CD4-positive, alpha-beta T cell treated with Interleukin-15 for 4 hours (primary cell): ENCODE measurements at places on chromosomes 2 and 18.

DNA sequence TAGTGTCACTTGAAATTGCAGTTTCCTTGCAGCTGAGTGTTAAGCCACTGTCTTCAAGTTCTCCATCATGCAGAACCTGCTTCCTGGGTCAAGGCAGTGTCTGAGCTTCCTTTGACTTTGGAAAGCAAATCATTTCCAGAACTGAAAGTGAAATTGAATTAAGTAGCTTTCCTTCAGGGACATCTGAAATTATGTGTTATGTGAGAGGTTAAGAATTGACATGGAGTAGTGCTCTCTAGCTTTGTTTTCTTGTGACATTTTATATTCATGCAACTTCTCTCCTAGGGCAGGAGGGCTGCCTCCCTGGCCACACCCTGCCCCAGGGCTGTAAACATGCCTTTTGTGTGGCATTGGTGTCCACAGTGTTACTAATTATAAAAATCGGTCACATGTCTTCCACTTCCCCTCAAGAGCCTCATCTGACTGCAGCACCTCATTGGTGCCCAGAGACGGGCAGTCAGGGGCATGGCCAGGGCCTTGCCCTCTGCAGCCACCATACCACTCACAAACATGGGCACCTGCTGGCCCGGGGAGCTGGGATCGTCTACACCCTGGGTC, 14.4 kb downstream of the RAB12 start:
- DNase-seq: no peak

GRCh38 chr18:12281861-12282260, 26.2 kb upstream of the TUBB6 start:
- DNase-seq: no peak

- DNase-seq: no peak
These were observed 43.5 kb upstream of the TMEM131 start for GRCh38 chr2:98039085-98039756.

DNA sequence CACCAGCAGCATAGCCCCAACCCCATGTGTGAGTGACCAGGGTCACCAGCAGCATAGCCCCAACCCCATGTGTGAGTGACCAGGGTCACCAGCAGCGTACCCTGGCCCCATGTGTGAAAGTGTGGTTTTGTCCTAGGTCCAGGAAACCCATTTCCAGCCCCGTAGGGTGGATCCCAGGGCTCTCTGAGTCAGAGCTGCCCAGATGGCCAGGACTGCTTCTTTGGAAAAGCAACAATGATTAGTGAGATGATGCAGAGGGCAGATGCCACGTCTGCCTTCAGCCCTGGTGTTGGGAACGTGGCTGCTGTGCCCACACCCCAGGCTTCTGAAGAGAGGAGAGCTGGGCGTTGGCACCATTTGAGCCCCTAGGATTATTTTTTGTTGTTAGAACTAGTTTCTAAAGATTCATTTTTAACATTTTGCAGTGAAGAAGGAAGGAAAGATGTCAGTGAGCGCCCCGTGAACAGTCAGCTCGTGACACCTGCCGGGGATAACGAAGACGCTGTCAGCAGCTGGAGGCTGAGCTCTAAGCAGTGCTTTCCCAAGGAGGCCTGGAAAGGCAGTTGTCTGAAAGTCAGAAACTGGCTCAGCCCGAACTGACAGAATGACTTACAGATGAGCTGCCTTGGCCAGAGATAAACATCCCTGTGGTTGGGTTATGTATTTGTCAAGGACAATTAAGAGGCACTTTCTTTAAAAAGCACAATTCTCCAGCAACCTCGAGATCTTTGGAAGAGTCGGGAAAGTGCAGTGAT, 32.1 kb upstream of the KCNG2 start:
- no peak for DNase-seq

DNA sequence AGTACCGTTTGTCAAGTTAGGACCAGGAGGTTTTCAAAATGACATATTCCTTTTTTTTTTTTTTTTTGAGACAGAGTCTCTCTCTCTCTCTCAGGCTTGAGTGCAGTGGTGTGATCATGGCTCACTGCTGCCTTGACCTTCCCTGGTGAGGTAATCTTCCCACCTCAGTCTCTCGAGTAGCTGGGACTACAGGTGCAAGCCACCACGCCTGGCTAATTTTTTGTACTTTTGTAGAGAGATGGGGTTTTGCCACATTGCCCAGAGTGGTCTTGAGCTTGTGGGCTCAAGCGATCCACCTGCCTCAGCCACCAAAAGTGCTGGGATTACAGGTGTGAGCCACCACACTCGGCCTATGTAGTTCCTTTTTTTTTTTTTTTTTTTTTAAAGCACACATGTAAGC, 127.9 kb upstream of the SEC11C start:
- DNase-seq: no peak

GRCh38 chr2:10720947-10721395, 459 bp upstream of the ATP6V1C2 start:
- DNase-seq: no peak

GRCh38 chr2:9103663-9104277, 100.3 kb upstream of the MBOAT2 start:
- no peak for DNase-seq

- no peak for DNase-seq
These were observed 102.9 kb downstream of the CLIP4 start for GRCh38 chr2:29218071-29218470.

DNA sequence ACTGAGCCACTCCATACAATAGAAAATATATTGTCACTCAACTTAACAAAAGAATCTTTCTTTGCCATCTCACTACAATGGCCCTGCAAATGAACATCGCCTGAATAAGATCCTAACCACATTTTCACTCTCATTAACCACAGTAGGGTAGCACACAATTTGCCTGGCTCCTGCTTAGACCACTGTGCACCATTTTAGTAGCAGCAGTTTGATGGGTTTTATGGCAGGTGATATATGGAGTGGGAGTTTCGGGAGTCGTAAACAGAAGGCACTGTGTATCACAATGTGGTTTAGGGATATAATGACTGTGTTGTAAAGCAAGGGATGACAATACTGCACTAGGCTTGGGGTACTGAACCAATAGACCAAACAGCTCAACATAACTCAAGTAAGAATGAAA, 617.4 kb downstream of the BCL11A start:
- DNase-seq: no peak

DNA sequence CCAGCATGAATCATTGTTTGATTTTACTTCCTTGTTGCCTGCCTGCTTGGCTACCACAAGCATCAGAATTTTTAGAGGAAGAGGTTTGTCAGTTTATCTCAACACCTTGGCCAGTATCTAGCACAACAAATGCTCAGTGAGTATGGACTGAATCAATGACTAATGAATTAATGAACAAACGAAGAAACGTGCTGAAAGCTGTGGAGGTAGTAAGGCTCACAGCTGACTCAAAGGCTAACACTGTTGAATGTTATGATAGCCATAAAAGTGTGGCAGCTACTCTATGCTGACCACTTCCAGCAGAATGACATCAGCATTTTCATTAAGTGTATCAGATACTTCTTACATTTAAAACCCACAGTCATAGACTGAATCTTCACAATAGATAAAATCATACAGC, 543.4 kb downstream of the IRS1 start:
- no peak for DNase-seq

GRCh38 chr18:9531791-9532410, 56.6 kb downstream of the RALBP1 start:
- no peak for DNase-seq

- DNase-seq: no peak
These were observed 56.6 kb downstream of the RPL37A start for GRCh38 chr2:216555274-216555673.

DNA sequence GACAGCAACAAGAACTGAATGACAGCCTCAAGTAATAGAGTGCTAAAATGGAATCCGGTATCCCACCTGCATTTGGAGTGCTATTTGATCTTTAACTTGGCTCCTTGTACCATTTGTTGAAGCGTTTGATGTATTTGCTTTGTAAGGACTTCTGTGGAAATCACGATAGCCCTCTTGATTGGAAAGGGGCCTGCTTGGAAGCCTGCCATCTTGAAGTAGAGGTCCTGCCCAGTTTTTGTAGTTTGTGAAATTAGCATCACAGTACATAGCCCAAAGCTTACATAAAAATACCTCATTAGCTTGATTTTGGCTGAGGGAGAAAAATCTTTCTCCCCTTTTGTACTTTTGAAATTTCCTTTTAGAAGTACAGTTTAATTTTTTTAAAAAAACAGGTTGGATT, 2.7 kb downstream of the CDCA7 start:
- DNase-seq: no peak

DNA sequence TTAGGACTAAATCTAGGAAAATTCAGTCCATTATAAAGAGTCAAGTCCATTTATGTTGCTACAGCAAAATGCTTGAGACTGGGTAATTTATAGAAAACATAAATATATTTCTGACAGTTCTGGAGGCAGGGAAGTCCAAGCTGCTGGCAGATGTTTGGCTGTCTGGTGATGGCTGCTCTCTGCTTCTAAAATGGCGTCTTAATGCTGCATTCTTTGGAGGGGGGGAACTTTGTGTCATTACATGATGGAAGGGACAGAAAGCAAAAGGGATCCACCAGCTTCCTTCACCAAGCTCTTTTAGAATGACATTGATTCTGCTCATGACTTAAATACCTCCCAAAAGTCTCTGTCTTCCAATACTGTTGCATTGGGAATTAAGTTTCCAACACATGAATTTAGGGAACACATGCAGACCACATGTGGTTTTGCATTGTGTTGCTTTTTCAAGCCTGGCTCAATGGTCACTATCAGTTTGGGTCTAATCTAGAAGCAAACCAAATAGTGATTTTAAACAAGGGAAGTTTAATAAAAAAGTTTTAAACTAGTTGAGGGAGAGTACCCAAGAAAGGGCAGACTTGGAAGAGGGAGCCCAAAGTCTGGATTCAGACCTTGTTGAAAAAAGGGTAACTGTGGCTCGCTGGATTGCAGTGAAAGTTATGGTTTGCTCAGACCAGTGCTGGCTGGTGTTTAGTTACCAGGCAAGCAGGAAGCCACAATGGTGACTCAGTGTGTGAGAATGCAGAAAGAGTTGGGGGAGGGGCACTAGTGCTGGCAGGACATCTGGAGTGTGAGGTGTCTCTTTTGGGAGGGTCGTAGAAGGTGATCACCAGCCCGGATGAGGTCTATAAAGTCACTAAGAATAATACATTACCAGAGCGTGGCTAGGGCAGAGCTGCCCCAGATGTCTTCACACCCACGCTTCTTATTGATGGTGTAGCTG, 30.8 kb downstream of the C18orf54 start:
- no peak for DNase-seq

- DNase-seq: no peak
These were observed 4.0 kb downstream of the RALB start for GRCh38 chr2:120256651-120257000.

DNA sequence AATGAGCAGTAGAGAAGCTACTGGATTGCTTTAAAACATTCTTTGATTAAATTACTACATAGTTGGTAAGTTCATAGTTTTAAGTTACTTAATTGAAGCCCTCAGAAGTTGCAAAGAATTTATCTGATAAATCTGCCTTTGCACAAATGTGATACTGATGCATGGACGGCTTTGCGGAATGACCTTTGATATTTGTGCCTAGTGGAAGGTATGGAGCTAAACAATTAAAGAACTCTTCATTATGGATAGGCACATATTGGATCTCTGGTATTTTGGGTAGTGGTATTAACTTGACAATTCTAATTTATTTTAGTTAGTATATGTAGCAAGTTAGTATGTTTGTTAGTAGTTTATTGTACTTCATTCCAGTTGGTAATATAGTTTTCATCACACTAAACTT, 54.1 kb downstream of the CFAP210 start:
- no peak for DNase-seq

DNA sequence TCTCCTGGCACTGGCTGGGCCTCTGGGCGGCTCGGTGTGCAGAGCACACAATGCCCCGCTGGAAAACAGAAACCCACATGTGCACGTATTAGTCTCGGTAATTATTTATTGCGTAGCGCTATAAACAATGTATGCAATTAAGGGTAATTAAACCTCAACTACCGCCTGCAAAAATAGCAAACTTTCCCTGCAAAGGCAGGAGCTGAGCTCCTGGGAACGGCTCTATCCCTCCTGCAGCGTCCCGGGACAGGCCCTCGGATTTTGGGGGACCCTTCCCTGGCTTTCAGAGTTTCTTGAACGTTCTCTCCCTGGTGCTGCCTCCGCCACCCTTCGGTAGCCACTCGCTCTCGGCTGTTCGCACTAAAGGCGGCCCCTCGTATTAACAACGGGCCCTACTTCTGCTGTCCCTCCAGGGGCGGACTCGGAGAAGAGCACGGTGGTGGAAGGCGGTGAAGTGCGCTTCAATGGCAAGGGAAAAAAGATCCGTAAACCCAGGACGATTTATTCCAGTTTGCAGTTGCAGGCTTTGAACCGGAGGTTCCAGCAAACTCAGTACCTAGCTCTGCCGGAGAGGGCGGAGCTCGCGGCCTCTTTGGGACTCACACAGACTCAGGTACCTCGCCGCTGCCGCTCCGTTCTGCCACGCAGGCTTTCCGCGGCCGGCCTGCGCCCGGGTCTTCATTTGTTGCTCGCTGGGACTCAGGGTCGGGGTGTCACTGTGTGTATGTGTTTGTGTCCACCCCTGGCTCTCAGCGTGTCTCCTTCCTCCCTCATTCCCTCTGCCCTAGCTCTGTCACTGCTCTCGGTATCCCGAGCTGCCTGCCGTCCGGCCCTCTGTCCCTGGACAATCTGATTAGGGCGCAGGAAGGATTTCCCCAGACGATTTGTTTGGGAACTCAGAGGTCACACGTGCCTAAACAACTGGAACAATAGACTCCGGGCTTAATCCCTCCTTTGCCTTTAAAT, 1.2 kb downstream of the DLX1 start:
- DNase-seq: peak; percentile 48

DNA sequence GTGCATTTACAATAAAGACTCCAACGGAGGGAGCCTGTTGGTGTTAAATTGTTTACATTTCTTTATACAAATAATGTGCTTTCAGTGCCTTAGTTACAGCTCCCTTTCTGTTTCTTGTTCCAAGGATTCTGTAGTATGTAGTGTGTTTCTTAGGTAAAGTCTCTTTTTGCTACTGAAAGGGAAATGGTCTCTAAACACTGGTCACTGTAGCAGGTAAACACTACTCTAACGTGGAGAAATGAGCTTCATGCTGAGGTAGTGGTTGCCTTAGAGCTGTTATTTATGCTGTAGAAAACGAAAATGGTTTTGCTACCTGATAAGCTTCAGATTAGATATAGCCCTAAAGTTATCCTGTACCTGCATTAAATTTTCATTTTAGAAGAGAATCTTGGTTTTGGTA, 163.6 kb downstream of the CAPN13 start:
- DNase-seq: no peak

GRCh38 chr2:134919341-134920210, 954 bp downstream of the CCNT2 start:
- peak; percentile 34 for DNase-seq

DNA sequence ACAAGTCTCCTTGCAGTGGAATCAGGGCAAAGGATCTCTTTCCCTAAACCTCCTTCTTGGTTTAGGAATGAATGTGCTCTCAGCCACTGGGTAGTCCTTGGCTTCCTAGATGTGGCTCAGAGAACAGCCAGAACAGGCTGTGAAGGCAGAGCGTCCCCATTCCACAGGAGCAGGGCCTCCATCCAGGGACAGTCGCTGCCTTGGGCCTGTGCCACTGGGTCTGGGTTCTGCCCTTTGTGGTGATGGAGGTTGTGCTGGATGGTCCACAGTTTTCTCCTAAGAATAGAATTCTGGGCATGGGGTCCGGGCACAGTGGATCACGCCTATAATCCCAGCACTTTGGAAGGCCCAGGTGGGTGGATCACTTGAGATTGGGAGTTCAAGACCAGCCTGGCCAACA, 516.5 kb upstream of the RAB6C start:
- DNase-seq: no peak
